ENCODE measurements at places on chromosomes 4 and X.

DNA sequence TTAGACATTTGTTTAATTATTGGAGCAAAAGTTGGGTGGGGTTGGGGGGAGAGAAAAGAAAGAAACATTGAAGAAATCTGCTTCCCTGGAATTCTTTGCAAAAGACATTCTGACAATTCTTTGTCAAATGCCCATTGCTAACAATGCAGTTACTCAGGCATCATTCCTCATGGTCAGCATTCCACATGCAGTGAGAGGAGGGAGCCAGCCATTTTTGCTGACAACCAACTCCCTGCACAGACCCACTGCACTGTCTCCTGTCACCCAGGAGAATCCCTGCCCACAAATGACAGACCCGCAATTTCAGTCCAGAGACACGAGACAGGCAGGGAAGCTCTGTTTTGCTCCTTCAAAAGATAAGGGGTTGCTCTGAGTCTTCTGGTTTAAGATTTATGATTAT, 985.1 kb upstream of the SLIT2 start:
- DNase-seq: no peak

DNA sequence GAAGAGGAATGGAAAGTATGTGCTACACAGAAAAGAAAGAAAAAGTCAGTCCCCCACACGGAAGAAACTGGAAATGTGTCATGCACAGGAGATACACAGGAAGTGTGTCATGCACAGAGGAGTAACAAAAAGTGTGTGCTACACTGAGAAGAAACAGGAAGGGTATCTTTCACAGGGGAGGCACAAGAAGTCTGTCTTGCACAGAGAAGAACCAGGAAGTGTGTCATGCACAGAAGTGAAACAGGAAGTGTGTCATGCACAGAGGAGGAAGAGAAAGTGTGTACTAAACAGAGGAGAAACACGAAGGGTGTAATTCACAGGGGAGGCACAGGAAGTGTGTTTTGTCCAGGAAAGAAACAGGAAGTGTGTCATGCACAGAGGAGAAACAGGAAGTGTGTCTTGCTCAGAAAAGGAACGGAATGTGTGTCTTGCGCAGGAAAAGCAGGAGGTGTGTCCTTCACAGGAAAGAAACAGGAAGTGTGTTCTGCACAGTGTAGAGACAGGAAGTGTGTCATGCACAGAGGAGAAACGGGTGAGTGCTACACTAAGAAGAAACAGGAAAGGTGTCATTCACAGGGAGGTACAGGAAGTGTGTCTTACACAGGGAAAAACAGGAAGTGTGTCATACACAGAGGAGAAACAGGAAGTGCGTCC, 527.2 kb upstream of the PRKX start:
- DNase-seq: no peak

DNA sequence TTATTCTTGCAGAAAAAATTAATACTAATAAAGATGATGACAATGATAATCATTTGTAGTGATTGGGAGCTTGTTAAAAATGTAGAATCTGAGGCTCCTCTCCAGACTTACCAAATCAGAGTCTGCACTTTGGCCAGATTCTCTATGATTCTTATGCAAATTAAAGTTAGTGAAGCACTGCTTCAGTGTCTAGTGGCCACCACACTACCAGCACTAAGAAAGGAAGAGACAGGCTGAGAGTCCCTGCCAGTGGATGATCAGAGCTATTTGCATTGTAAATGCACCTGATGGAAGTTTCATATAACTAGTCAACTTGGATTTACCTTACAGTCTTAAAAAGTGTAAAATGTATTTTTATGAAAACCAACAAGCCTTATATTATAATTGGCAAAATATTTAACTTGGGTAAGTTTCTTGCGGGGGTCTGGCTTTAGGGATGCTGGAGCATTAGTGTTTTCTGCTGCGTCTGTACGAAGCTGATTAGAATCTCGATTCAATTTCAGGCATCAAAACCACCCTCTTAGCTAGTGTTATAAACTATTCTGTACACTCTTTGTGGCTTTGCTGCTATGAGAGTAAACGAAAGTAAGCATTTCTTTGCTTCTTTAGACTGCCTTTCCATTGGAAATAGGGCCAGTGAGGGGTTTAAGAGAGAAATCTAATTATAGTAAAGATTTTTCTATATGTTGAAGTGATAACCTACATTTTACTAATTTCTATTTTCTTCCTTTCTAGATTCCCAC, 114.1 kb downstream of the TLL1 start:
- DNase-seq: no peak

DNA sequence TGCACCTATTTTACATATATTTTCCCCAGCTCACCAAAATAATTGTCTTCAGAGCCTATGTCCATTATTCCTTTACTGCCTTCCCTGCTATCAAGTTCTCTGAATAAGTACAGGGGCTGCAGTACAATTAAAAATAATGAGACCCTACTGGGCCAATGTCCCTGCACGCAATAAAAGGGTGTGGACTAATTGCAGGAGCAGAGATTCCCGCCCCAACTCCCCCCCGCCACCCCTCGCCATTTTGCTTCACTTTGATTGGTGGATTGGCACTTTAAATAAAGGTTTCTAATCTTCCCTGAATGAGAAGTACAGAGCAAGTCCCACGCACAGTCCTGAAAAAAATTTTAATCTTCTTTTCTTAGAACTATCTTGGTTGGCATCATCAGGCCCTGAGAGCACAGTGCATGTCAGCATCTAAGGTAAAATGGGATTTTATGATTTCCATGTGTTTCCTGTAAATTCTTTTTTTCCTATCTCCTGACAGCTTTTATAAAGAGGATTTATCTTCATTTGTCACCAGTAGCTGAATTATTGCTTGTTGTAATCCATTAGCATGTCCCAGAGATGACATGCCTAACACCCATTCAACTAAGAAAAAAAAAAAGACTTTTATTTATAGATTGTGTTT, at the start of gene AMBN:
TSS of gene AMBN (plus strand) at position 302 of the 628 bp plus-strand sequence. CDS start at position 405, 103 bp downstream.
- no peak for DNase-seq

GRCh38 chrX:39011454-39012221, 210.4 kb downstream of the MID1IP1 start:
- no peak for DNase-seq

DNA sequence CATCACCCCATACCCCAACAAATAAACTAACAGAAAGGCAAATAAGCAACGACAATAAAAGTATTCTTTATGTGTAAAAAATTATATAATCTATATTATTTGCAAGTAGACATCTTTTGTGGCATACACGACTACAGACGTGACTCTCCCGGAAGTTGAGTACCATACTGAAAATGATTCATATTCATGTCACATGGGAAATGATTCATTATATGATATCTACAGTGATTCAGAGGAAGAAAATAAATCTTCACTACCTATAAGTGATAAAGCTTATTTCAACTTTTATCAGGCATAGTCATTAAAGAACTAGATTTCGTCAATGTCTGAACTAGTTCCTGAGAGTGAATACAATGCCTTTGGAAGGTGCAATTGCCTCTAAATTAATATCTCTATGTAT, 4.6 kb upstream of the ANTXR2 start:
- peak; percentile 45 for DNase-seq

DNA sequence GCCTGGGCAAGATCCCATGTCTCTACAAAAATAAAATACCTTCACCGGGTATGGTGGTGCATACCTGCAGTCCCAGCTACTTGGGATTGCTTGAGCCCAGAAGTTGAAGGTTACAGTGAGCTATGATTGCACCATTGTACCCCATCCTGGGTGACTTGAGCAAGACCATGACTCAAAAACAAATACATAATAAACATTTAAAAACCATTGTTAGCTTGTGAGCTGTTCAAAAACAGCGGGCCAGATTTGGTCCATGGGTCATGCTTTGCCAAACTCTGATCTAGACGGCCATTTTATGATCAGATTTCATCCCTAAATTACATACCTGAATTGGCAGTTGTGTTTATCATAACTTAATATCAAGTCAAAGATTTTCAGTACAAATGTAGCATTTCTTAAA, 76.0 kb upstream of the GPM6B start:
- DNase-seq: no peak

DNA sequence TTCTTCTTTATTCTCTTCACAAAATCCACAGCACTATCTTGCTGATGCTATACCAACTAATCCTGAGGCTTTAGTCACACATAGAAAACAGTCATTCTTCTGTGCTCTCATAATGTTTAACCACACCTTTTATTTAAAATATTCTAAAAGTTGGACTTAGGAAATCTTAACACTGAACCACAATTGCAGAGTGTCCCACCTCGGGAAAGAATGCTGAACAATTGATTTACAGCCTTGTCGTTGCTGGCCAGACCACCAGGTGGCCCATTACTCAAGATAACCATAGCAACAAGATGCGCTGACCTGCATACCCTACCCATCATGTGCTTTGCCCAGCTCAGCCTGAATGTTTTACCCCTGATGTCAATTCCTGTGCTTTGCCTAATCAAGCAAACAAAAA, 100.8 kb downstream of the ARSJ start:
- peak; percentile 33 for DNase-seq

GRCh38 chrX:30981968-30982367, 89.9 kb downstream of the FTHL17 start:
- DNase-seq: no peak

GRCh38 chr4:104989371-104989770, 157.3 kb upstream of the TET2 start:
- peak; percentile 45 for DNase-seq

DNA sequence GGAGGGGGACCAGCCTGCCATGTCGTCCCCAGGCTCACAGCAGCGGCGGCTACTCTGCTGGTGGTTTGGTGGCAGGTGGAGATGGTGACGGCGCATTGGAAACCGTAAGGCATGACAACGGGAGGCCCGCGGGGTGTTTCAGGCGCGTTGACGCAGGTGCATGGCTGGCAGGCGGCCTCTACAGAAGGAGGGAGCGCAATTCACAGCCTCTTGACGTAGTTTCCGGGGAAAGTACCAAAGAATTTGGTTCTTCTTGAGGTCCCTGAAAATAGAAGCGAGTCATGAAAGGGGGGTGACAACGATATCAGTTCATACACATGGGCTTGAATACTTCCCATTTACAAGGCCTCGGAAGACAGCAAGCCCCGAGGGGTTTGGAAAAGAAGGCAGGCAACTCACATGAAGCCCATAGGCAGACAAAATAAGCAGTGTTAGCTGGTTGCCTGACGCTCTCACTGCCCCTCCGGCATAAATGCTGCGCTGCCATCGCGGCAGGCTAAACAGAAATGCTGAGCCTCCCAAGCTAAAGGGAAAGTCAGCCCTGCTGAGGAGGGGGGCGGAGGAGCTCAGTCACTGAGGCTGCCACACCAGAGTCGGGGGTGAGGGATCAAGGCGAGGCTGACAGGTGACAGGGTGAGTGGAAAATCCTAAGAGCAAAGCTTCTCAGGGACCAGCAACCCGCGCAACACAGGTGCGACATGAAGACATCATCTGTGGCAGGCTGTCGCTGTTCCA, 52.3 kb upstream of the PDLIM3 start:
- DNase-seq: peak; percentile 43

- peak; percentile 42 for DNase-seq
Observed at GRCh38 chrX:43836435-43837184, 45.6 kb downstream of the MAOB start.

DNA sequence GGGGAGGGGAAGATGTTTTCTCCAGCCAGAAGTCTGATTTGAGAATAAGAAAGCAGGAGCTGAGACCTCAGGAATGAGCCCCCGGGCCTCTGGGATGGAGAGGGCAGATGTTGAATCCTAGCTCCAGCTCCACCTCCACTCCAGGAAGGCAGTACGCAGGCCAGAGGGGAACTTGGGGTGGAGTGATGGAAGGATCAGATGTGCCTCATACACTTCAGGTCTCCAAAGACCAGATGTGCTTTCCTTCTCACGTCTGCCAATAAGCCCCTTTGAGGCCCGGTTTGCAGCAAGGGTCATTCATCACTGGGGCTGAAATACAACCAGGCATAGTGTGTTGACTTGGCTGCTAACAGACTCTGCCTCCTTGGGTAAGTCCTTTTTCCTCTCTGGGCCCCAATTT, 28.1 kb downstream of the STARD8 start:
- no peak for DNase-seq

DNA sequence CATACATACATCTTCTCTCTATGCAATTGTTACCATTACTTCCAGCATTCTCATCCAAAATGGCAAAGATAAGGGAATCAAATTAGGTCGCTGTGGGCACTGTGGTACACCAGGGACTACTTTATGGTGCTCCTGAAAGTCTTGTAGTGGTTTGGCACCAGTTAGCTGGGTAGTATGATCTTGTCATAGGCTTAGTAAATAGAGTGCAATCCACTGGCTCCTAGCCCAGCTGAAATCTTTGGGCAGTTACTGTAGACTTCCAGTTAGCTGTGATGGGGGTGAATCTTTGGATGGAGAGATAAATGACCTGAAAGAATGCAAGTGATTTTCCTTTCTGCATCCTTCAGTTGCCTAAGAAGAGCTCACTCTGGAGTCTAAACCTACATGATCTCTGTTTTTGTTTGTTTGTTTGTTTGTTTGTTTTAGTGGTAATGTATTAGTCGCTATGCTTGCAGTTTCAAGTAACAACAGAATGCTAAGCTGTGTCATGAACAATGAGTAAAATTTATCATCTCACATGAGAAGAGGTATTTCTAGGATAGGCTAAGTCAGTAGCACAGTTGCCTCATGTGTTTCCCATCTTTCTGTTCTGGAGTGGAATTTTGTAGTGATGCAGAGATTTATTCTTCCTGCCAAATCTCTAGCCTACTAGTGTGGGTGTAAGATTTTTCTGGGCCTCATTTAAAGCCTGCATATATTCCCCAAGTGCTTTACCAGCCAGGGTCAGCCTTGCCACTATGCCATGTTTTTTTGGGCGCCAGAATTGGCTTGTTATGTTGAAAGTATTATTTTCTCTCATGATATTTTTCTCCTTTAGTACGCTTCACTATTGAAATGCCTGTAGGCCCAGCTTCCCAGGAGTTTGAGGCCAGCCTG, 24.2 kb downstream of the HERC3 start:
- peak; percentile 80 for DNase-seq

Measured in fibroblast of pulmonary artery (primary cell).